Germinal center (tissue), 1 donor: ENCODE measurements at places on chromosomes 2 and 18.

DNA sequence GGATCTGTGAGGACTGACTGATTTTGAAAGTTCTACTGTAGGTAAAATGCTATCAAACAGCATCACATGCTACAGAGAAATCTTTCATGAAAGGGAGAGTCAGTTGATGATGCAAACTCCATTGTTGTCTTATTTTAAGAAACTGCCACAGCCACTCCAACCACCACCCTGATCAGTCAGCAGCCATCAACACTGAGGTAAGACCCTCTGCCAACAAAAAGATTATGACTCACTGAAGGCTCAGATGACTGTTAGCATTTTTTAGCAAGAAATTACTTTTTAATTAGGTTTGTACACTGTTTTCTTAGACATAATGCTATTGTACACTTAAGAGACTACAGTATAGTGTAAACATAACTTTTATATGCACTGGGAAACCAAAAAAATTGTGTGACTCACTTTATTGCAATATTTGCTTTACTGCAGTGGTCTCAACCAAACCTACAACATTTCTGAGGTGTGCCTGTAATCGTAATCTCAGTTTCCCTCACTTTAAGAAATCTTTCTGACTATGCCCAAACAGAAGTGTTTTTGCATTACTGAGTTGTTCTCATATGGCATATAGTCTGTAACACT, 42.8 kb downstream of the METTL8 start:
- DNase-seq: no peak

DNA sequence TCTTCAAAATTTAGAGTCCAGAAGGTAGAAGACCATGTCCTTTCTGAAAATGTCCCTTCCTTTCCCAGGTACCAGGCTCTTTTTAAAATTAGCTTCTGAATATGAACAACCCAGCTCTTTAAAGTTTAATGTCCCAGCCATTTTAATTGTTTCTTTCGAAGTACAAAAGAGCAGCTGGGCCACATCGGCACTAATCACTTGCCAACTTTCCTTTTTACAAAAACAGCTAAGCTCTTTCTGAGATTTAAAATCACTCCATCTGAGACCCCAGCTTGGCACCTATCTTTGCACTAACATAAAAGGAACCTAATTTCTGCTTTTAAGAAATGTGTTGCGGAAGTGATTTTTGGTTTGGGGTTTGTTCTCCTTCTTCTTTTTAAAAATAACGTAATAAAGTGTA, 2.6 kb downstream of the BOD1L2 start:
- DNase-seq: no peak

- DNase-seq: no peak
These were observed 30.9 kb downstream of the EMX1 start for GRCh38 chr2:72947952-72948830.

- DNase-seq: no peak
These were observed 62.8 kb downstream of the TMEM237 start for GRCh38 chr2:201580486-201580885.

GRCh38 chr18:22410126-22410525, 7.6 kb downstream of the CTAGE1 start:
- no peak for DNase-seq

GRCh38 chr2:70005752-70006446, 44.5 kb upstream of the ASPRV1 start:
- no peak for DNase-seq

GRCh38 chr2:8255448-8255800, 426.4 kb upstream of the ID2 start:
- no peak for DNase-seq

GRCh38 chr18:13392029-13392750, 173.6 kb downstream of the LDLRAD4 start:
- no peak for DNase-seq

DNA sequence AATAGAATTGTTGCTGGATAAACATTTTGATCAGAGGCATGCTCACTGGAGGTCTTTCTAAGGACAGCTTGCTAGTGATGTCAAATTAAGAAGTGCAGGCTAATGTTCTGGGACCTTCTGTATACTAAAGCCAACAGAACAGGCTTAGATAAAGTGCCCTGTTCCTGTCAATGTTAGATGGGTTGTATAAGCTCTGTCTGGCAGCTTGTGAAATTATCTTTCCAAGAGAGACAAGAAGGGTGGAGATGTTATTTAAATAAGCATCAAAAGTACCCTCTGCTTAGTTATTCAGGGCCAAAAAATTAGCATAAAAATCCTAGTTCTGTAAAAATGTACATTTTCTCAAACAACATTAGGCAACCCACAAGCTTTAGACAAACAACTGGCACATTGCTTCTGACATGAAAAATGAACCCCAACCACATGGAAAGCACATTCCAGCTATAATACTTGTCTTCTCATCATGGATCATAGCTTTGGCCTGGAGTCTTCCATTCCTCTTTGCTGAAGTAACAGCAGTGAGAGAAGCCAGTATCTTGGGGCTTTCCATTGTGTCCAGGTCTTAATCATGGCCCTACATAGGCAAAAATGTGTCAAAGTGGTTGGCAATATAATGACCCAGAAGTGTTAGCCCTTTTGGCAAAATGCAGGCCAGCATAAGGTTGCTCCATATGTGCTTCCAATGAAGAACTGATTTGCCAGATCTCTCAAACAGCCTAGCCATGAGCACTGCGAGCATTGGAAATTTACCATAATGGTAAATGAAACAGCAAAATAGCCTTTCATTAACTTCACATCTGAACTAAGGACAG, 478.1 kb upstream of the ZNF804A start:
- DNase-seq: no peak

- DNase-seq: no peak
These were observed 2.2 kb downstream of the RTP5 start for GRCh38 chr2:241871538-241872312.

DNA sequence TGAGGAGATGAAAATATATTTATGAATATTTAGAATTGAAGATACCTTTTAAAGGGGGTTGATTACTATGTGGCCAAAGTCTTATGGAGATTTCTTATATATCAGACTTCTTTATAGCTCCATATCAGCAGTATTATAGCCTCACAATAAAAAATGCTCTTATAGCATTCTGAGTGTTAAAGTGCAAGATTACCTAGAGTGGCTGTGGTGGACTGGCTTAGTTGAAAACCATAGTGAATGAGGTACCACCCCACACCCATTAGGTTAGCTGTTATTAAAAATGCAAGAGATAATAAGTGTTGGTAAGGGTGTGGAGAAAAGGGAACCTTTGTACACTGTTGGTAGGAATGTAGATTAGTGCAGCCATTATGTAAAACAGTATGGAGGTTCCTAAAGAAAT, 39.7 kb downstream of the NCOA1 start:
- no peak for DNase-seq

DNA sequence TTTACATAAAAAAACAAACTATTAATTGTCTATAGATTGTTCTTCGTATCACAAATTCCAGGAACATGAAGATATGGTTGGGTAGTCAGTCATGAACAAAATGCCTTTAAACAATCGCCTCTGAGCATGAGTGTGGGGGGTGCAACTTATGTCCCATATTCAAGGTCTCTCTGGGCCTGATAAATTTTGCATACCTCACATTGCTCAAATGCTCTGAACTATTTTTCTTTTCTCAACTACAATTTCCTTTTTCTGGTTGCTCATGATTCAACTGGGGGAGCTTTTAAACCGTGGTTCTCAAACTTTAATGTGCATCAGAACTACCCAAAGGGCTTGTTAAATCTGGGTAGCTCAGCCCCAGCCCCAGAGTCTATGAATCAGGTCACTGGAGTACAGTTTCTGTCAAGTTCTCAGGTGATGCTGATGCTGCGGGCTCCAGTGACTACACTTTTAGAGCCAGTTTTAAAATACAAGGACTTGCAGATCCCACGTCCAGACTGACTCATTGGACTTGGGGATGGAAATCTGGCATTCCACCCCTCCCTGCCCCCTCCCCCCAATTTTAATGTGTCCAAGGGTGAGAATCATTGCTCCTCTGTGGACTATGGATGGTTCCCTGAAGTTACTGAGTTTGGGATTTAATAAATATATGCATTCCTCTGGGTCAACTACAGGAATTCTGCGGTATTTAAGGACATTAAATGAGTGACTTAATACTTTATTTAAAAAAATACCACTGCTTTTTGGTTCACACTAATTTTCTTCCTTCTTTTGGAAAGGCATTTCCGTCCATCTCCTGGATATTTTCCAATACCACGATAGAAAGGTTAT, 1.5 kb upstream of the GPD2 start:
- DNase-seq: peak; percentile 6

- DNase-seq: no peak
These were observed 26.7 kb downstream of the FBLN7 start for GRCh38 chr2:112164876-112165275.

DNA sequence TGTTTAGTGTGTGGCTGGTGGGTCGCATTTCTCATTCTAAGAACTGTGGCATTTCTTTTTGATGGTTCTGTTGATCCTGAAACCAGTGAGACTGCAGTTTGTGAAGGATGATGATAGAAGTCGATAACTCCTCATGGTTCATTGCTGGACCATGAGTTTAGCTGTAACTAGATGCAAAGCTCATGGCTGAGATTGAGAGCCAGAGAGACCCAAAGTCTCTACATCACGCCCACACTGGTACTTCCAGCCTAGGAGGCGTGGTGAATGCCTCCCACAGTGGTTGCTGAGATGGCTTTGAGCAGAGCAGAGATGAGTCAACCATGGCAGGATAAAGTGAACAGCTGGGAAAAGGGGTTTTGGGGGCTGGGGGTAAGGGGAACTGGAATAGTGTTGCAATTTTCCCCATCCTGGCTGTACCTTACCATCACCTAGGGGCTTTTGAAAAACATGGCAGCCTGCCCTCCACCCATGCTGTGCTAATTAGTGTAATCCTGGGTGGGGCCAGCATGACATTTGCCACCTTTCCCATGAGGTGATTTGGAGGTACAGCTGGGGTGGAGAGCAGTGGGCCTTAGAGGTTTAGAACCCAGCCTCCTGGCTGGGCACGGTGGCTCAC, 24.1 kb downstream of the INPP4A start:
- no peak for DNase-seq

GRCh38 chr18:44807766-44808165, 127.1 kb downstream of the SETBP1 start:
- DNase-seq: no peak

GRCh38 chr2:119246884-119247843, 23.5 kb downstream of the STEAP3 start:
- no peak for DNase-seq

DNA sequence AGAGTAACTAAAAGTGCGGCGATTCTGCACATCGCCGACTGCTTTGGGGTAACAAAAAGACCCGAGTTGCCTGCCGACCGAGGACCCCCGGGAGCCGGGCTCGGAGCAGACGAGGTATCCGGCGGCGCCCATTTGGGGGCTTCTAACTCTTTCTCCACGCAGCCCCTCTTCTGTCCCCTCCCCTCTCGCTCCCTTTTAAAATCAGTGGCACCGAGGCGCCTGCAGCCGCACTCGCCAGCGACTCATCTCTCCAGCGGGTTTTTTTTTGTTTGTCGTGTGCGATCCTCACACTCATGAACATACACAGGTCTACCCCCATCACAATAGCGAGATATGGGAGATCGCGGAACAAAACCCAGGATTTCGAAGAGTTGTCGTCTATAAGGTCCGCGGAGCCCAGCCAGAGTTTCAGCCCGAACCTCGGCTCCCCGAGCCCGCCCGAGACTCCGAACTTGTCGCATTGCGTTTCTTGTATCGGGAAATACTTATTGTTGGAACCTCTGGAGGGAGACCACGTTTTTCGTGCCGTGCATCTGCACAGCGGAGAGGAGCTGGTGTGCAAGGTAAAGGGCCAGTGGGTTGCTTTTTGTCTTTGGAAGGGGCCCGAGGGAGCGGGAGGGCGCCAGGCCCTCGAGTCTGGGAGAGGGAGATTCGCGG, 1.4 kb downstream of the TRIB2 start:
- DNase-seq: peak; percentile 32

- DNase-seq: no peak
These were observed 19.6 kb upstream of the CABLES1 start for GRCh38 chr18:23115683-23116096.

GRCh38 chr2:189409647-189410046, 31.6 kb upstream of the WDR75 start:
- no peak for DNase-seq
